Ureter (tissue), 1 donor: ENCODE measurements at places on chromosomes 16 and 17. TPM values are rescaled to one million over a fixed set of nuclear protein-coding genes. Genes with fewer than 3 reads are reported as not detected.

- no peak for DNase-seq
These were observed 10.5 kb downstream of the FAM83G start for GRCh38 chr17:18993905-18994526.

DNA sequence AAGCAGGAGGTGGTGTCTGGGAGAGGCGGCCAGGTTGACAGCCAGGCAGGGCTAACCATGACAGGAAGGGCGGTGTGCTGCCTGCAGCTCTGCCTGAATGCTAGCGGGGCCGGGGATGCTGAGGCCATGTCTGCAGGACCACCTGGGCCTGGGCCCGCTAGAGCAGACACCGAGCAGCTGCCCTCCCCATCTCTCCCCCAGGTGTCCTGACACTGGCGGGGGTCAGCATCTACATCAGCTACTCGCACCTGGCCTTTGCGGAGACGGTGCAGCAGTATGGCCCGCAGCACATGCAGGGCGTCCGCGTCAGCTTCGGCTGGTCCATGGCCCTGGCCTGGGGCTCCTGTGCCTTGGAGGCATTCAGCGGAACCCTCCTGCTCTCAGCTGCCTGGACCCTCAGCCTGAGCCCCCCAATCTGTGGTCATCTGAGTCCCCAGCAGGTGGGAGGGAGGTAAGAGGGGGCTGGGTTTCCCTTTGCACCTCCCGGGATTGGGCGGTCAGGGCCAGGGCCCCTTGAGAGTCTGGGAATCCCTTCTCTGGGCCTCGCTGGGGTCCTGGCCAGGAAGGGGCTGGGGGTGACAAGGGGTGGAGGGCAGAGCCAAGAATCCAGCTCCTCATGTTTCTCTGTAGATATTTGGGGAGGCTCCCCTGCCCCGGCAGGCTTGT lies 7.5 kb downstream of the TMEM235 start:
- DNase-seq: no peak

DNA sequence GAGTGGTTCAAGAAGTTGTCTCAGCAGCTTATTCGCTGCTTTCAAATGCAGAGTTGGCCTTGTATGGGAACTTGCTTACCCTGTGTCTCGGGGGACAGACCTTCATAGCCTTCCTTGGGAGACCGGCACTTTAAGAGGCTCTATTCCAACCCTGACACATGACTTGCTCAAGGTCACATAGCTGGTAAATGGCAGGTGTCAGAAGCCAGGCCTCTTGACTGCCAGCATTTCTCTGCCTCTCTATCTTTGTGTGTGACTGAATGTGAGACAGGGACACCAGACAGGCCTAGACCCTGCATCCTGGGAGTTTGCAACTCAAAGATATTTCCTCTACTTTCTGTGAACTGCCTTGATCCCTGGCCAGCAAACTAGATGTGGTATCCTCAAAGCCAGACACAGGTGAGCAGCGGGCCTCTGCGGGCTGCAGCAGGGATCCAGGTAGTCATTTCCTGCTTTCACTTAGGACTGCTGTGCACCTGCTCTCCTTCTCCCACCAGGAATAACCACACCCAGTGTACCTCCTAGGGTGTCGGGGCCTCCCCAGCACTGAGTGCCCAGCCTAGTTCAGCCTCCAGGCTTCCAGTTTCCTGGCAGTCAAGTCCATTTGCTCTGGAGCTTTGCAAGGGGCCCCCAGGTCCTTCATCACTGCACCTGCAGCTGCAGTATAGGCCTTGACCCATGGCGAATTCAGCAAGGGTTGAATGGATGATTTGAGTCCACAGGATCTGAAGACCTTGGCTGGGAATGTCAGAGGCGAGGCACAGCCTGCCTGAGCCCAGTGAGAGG lies 116.6 kb upstream of the TNRC6C start:
- no peak for DNase-seq

DNA sequence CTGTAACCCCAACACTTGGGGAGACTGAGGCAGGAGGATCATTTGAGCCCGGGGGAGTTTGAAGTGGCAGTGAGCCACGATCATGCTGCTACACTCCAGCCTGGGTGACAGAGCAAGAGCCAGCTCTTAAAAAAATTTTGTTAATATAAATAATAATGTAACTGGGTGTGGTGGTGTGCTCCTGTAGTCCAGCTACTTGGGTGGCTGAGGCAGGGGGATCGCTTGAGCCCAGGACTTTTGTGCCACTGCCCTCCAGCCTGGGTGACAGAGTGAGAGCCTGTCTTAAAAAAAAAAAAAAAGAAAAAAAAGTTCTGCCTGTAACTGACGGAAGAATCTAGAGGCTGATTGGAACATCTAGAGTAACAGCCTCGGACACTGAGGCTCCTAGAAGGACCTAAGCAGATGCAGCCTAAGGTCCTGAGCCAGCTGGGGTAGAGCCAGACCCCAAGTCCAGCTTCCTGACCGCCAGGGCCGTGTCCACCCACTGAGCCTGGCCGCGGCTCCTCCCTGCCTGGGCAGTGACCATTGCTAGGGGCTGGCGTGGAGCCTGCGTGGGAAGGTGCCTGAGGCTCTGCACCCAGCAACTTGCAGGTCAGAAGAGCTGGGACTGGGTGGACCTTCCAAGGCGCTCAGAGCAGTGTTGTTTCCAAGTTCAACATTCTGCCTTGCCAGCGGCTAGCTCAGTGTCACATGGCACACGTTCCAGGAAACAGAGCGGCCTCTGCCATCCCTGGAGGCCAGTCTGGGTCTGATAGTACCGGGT lies 209.4 kb upstream of the CIBAR2 start:
- peak; percentile 94 for DNase-seq

GRCh38 chr17:72730077-72730476 lies 362.4 kb downstream of the SLC39A11 start:
- no peak for DNase-seq

- DNase-seq: peak; percentile 95
These were observed 25.2 kb upstream of the CIBAR2 start for GRCh38 chr16:85137323-85138072.

DNA sequence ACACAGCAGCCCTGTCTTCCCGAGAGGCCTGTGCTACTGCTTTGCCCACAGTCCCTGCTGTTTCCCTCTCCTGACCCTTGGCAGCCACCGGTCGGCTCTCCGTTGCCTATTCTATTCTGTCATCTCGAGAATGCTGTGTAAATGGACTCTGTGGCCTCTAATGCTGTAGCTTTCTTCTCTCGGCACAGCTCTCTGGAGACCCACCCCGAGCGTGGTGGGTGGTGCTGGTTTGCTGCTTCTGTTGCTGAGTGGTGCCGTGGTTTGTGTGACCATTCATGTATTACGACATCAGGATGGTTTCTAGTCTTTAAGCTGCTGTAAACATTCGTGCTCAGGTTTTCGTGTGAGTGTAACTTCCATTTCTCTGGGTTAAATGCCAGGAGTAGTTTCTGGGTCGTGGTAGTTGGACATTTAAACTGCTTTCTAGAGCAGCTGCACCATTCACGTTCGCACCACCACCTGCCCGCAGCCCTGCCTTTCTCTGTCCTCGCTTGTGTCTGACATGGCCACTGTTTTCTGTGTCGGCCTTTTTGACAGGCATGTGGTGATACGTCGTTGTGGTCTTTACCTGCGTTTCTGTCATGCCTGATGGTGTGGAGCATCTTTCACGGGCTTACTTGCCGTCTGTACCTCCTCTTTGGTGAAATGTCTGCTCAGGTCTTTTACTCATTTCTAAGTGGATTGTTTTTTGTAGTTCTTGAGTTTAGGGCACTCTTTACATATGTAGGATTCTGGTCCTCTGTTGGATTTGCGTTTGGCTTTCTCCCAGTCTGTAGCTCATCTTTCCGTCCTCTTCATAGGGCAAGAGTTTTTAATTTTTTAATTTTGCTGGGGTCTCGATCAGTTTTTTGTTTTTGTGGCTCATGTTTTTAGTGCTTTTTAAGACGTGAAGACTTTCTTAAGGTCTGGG lies 47.7 kb upstream of the ZNF750 start:
- no peak for DNase-seq

GRCh38 chr16:17387256-17387655 lies 83.5 kb downstream of the XYLT1 start:
- no peak for DNase-seq

- DNase-seq: no peak
These were observed 2.2 kb downstream of the SLC12A3 start for GRCh38 chr16:56866955-56867830.

GRCh38 chr17:38693700-38694329 lies 11.3 kb upstream of the MLLT6 start:
- DNase-seq: peak; percentile 90

GRCh38 chr17:46046957-46047356 lies 47.9 kb downstream of the STH start:
- DNase-seq: no peak

DNA sequence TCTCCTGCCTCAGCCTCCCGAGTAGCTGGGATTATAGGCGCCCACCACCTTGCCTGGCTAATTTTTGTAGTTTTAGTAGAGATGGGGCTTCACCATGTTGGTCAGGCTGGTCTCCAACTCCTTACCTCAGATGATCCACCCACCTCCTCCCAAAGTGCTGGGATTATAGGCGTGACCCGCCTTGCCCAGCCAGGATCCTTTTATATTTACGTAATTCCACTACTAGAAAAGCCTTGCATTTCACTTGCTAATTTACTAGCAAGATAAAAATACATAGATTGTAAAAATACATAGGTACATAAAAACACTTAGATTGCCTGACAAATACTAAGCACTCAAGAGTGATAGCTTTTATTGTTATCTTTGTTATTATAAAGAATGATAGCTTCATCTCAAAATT lies 47.5 kb downstream of the GDPD1 start:
- no peak for DNase-seq

DNA sequence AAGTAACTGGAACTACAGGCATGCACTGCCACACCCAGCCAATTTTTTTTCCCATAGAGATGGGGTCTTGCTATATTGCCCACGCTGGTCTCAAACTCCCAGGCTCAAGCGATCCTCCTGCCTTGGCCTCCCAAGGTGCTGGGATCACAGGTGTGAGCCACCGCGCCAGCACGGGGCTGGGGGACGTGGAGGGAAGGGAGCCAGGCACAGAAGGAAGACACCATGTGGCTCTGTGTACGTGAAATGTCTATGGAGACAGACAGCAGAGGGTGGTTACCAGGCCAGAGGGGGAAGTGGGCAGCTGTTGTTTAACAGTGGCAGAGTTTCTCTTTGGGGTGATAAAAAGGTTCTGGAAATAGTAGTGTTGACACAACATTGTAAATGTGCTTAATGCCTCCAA lies 4.6 kb upstream of the PIEZO1 start:
- DNase-seq: no peak

DNA sequence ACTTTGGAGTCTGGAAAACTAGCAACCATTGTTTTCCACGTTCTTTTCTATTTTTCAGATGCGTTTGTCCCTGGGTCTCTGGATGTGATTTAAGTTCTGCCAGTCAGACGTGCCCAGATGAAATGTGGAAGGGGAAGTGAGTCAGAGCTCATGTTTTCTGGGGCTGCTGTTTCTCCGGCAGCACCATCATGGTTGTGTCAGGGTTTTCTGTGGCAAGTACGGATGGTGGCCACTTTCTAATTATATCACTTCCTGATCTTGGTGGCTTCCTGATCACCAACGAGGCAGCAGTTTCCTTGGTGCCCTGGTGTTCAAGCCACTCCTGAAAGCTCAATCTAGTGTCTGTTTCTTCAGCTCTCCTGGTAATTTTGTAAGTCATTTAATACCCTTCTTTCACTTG lies 31.4 kb upstream of the PMFBP1 start:
- DNase-seq: no peak

- peak; percentile 94 for DNase-seq
These were observed 2.1 kb downstream of the MFAP4 start for GRCh38 chr17:19384723-19385391.

DNA sequence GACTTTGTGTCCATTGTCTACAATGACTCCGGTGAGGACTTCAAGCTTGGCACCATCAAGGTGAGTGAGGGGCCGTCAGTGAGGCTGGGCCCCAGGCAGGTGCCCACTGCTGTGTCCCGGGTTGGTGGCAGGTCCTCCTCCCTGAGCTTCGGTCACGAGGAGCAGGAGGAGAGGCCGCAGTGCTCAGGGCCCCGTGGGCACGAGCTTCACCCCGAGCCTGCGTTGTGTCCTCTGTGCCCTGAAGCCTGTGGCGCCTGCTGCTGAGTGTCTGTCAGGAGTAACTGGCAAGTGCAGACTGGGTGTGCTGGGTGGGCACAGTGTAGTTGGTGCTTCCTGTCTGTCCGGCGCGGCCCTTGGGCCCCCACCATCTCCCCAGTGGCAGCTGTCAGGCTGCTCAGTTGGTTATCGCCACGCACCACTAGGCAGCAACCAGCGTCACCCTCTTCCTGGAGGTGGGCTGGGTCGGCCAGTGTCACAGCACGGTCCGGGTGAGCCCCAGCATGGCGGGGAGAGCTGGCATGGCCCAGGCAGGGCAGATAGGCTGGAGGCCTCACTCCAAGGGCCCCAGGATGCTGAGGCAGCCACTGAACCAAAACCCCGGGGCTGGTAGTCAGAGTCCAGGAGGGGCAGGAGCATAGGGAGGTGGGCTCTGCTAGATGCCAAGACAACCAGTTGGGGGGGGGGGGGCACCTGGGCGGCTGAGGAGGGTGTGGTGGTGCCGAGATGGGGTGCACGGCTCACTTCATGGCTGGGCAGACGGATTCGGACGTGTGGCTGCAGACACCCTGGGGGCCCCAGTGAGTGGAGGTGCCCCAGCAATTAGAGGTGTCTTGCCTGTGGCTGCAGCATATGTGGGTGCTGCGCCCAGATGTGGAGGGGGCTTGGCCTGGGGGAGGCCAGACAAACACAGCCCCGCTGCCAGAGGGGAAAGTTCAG lies 39.3 kb downstream of the TSC2 start:
- DNase-seq: no peak

GRCh38 chr16:21608639-21609328 lies 9.4 kb downstream of the METTL9 start:
- no peak for DNase-seq

DNA sequence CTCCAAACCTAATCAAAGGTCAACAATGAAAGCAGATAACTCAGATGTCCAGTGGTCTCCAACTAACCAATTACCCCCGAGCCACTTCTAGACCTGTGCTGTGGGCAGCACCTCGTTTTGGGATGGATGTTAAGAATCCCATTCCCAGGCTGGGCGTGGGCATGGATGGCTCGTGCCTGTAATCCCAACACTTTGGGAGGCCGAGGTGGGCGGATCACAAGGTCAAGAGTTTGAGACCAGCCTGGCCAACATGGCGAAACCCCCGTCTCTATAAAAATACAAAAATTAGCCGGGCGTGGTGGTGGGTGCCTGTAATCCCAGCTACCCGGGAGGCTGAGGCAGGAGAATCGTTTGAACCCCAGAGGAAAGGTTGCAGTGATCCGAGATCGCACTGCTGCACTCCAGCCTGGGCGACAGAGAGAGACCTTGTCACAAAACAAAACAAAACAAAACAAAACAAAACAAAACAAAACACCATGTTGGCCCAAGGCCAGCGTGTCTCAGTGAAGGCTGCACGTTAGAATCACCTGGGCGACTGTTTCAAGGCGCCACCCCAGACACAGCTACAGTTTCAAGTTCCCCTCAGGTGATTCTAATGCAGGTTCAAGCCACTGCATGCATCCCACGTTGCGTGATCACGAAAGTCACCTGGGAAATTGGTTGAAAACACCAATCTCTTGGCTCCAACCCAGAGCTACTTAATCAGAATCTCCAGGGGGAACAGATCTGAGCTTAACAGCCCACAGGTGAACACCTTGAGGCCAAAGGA lies 21.3 kb downstream of the COX4I1 start:
- DNase-seq: no peak

- no peak for DNase-seq
These were observed 11.4 kb downstream of the CDC42EP4 start for GRCh38 chr17:73300392-73300791.

CDC42EP4 gene
- 70.8 TPM for total RNA-seq

METTL23 gene
- total RNA-seq: 28.5 TPM

CCL4L2 gene
- 0.81 TPM for total RNA-seq

TBC1D3E gene
- not detected for total RNA-seq

IL32 gene
- 13.7 TPM for total RNA-seq

ATP6V0D1 gene
- total RNA-seq: 89.2 TPM

GFAP gene
- total RNA-seq: 0.81 TPM

DNAH2 gene
- total RNA-seq: 1.5 TPM

CD300LF gene
- 2.5 TPM for total RNA-seq

EFNB3 gene
- total RNA-seq: 2.3 TPM

CA7 gene
- not detected for total RNA-seq

SLC5A10 gene
- not detected for total RNA-seq
